ENCODE measurements at places on chromosomes 11 and 22.

GRCh38 chr11:65225279-65226102 lies 36.3 kb upstream of the POLA2 start:
- DNase-seq: peak; percentile 19

GRCh38 chr22:44075670-44076069 lies 51.6 kb downstream of the PARVB start:
- DNase-seq: no peak

DNA sequence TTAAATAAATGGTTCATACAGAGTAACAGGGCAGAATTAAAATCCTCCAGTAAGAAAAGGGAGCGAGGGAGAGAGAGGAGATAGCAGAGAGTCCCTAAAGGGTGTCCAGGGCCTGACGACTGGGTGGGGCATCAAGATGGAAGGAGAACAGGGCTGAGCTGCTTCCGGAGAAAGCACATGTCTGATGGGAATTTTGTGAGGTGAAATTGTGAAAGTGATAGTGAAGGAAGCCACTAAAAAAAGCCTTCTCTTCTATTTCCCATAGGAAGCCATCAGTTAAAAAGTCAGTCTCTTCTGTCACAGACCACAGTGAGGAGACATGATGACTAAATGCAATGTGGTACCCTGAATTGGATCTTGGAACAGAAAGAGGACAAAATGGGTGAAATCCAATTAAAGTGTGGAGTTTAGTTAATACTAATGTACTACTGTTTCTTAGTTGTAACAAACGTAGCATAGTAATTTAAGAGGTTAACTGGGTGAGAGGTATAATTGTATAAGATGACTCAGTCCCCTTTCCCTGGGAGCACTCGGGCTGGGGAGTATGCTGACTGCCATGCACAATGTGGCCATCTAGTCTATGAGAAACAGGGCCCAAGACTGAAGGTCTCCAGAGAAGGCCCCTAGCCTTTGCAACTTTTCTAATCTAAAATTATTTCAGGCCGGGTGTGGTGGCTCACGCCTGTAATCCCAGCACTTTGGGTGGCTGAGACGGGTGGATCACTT lies 29.5 kb upstream of the FCHSD2 start:
- DNase-seq: no peak

- no peak for DNase-seq
These were observed 20.5 kb downstream of the CD5 start for GRCh38 chr11:61122761-61123160.

GRCh38 chr11:101582236-101582988 lies 1.4 kb downstream of the TRPC6 start:
- no peak for DNase-seq

DNA sequence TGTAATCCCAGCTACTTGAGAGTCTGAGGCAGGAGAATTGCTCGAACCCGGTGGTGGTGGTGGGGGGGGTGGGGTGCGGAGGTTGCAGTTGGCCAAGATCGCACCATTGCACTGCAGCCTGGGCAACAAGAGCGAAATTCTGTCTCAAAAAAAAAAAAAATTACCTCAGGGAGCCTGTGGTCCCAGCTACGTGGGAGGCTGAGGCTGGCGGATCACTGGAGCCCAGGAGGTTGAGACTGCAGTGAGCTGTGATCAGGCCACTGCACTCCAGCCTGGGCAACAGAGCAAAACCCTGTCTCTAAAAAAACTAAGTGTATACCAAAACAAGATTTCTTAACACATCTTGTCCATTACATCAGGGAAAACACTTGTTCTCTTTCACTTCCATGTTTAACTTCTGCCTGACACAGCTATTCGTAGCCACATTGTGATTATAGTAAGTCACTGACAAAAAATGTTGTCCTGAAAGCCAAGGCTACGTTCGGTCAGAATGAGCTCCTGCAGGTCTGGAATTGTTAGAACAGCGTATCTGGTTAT lies 1.4 kb downstream of the TMEM80 start:
- no peak for DNase-seq

DNA sequence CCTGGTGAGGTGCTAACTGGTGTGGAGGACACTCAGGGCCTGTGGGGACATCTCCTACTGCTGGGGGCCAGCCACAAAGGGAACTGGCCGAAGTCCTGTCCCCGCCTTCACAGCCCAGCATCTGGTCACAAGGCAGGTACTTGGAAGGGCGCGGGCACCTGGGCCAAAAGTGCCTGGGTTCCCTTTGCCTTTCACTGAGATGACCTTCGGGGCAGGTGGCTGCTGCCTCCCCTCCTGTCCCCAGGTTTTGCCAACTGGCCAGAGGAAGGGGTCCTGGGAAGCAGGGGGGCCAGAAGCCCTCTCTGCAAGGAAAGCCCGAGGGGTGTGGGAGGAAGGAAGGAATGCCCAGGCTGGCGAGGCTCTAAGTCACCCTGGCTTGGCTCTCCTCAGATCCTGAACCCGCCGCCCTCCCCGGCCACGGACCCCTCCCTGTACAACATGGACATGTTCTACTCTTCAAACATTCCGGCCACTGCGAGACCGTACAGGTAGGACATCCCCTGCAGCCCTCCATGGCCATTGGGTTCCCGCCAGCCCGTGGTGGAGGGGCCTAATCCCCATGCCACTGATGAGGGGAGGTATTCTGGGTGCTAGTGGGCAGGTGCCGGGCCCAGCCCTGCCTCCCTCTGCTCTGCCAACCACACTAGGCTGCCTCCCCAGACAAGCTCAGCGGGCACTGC lies 14.4 kb upstream of the PPP6R3 start:
- DNase-seq: no peak

DNA sequence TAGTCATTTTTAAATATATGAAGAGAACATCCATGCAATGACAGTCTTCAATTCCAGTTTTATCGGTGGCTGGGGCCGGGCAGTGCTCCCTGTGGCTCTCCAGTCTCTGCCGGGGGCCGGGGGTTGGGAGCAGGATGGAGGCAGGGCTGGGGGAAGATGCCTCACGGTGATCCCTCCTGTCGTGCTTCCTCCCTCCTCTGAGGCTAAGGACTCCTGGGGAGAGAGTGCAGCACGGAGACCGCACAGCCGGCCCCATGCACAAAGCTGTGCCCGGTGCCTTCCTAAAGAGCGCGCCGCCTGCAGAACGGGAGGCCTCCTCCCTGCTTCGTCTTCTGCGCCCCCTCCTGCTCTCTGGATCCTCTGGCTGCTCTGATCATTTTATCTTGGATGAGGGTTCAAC lies 20.5 kb downstream of the GAL start:
- DNase-seq: no peak
